ENCODE measurements at places on chromosomes 2 and 18.
A peak's percentile ranks its signal among the peaks of the same experiment; 100 is the strongest.

DNA sequence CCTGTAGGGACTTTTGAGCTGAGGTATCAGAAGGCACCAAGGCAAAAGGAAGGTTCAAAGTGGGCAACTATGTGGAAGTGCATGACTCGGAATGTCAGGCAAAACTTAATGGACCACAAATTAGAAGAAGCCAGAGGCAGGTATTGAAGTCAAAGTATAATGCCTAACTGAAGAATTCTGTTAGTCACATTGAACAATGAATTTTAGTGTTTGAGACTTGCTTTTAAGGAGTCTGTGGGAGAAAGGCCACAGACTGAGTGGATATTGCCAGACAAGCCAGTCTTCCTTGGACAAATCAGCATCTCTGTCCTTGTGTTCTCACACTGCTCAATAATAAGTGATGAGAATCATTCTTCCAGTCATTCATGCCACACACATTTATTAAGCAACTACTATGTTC, 498.9 kb downstream of the STK39 start:
- DNase-seq, result no peak

- no peak for DNase-seq
These were observed 101.8 kb downstream of the COL6A3 start for GRCh38 chr2:237312021-237312755.

GRCh38 chr2:72920318-72921087, 3.2 kb downstream of the EMX1 start:
- DNase-seq, result no peak

DNA sequence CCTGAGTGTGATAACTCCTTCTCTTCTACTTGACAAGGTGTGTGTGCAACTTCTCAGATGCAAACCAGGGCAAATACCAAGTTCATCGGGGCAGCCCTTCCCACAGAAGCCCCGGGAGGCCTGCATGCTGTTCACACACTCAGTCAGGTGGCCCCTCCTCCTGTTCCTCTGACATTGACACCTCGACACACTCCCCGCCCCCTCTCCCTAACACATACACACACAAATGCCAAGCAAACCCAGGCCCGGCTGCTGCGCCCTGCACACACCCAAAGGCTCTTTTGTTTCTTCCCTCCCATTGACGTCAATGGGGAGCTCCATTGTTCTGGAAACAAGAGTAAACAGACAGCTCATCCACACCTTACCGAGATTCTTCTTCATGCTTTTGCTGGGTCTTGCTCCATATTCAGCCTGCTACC, 1.7 kb upstream of the PER2 start:
- DNase-seq, result no peak

GRCh38 chr2:24162494-24162893, 12.4 kb upstream of the FAM228A start:
- no peak for DNase-seq

DNA sequence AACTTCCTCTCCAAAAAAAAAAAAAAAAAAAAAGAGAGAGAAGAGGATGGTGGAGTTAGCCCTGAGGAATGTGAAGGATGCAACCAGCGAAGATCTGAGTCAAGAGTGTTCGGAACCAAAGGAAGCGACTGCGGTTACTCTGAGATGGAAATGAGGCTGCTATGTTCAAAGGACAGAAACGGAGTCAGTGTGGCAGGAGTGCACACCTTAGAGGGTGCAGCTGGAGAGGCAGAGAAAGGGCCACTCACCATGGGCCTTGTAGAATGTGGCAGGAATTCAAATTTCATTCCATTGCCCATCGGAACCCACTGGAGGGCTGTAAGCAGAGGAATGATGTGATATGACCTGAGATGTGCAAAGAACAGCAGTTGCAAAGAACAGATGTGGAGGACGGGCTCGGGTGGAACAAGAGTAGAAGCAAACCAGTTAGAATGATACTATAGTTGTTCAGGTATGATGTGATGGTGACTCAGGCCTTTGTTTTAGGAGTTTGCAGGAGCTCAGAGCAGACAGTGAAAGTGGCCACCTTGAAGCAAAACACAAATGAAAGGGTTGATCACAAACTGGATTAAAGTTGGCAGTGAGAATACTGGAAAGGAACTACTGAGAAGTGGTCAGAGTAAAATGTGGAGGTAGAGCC, 22.6 kb downstream of the ITGA6 start:
- no peak for DNase-seq

- DNase-seq, result no peak
These were observed 22.1 kb upstream of the KCNG2 start for GRCh38 chr18:79775441-79776221.

GRCh38 chr18:26046419-26047077, 43.9 kb downstream of the SS18 start:
- DNase-seq, result no peak

DNA sequence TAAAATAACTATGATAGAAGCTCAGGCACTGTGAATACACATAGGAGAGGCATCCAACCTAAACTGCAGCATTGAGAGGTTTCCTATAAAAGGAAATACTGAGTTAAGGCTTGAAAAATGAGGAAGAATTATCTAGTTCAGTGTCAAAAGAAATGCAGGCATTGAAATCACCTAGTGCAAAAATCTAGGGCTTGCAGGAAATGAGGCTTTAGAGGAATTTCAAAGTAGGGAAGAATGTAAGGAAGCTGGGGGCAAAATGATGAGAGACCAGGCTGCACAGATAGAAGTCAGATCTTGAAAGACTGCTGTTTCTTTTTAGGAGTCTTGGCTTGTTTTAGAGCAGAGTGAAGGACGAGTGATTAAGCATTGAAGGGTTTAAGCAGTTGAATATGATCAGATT, 28.1 kb upstream of the SCYGR2 start:
- DNase-seq, result no peak

- no peak for DNase-seq
These were observed 36.1 kb downstream of the STPG4 start for GRCh38 chr2:47119001-47119400.

- DNase-seq, result no peak
These were observed 385.1 kb upstream of the POU3F3 start for GRCh38 chr2:104468846-104469245.

DNA sequence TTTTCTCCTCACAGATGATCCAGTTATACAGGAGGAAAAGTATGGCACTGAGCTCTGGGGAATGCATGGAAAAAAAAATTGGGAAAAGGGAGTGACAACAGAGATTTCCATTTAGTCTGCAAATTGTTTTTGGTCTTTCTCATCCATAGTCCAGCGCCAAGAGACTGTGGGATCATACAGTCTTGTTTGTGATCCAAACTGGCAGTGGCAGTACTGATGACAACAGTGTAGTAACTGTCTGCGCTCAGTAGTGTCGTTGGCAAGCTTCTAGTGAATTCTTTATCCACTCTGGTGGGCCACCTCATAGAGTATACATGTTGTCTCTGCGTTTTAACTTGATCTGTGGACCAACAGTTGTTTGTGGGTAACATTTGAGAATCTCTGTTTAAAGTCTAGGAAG, 37.9 kb downstream of the GALNT1 start:
- peak; percentile 15 for DNase-seq

DNA sequence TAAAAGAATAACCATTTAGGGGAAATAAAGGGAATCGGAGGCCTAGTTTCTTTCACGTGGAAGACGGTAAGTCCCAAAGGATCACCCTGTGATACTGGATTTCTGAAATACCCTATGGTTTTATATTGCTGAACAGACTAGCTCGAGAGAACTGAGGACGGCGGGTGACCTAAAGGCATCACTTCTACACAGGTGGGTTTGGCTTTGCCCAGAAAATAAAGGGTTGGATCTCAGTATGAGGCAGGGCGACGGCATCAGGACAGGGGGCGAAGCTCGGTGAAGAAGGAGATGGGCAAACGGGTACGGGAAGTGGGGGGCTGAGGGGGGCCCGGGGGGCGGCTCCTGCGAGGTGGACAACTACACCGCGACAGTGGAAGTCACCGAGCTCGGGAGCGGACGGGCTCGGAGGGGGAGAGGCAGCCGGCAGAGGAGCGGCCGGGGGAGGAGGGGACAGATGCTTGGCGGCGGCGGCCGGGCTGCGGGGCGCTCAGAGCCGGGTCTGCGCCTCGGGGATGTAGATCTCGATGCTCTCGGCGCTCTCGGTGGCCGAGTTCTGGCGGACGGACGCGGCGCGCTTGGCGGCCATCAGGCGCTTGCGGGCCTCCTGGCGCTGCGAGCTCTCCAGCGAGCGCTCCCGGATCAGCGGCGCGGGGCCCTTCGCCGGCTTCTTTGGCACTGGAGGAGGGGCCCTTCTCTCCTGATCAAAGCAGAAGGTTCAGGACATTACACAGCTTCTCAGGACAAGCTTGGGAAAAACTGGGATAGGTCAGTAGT, 48.9 kb downstream of the TGIF1 start:
- DNase-seq, result no peak

DNA sequence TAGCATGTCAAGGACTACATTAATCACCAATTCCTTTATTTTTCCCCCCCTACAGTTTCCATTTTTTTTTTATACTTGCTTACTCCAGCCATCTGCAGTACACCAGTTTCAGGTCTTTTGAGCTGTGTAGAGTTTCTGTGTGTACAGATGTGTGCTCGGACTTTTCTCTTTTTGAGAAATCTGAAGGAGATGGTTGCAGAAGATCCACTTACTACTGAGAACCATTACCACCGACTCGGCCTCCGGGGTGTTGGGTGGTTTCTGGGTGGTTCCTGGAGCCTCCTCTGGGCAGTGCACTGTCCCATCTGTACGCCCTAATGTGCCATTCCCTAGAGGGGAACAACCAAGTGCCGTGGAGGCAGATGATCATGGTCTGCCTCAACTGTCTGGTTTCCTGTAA, 15.4 kb upstream of the LYPD6B start:
- DNase-seq, result no peak

Measured in NCI-H446 (cell line).